Renal pelvis (tissue), 12 donors: ENCODE measurements at places on chromosomes 2 and 18. TPM values are rescaled to one million over a fixed set of nuclear protein-coding genes. Genes with fewer than 3 reads are reported as not detected.

PROM2 gene
- polyA plus RNA-seq = 46.1 TPM

SCYGR5 gene
- polyA plus RNA-seq = not detected

ITGA4 gene
- polyA plus RNA-seq = 28.1 TPM

PSTPIP2 gene
- 11.4 TPM for polyA plus RNA-seq

NT5DC4 gene
- polyA plus RNA-seq = 1.4 TPM

PRKAG3 gene
- polyA plus RNA-seq = 0.21 TPM

TTN gene
- polyA plus RNA-seq = 1.2 TPM

- DNase-seq = peak; percentile 26
These were observed 59.8 kb upstream of the SLC8A1 start for GRCh38 chr2:40511661-40512213.

DNA sequence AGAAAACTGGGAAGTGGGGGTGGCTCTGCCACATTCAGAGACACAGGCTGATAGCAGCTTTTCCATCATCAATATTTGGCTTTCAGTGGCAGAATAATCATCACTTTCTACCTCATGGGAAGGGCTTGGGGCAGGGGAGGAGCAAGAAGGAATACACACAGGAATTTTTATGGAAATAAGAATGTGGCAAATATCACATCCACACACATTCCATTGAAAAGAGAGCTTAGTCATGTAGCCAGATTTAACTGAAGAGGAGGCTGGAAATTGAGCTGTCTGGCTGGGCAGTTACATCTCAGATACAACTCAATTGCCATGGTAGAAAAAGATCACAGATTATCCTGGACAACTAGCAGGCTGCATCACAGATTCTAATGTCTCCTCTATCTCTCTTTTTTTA is 1474.0 kb upstream of the ACVR2A start:
- no peak for DNase-seq

DNA sequence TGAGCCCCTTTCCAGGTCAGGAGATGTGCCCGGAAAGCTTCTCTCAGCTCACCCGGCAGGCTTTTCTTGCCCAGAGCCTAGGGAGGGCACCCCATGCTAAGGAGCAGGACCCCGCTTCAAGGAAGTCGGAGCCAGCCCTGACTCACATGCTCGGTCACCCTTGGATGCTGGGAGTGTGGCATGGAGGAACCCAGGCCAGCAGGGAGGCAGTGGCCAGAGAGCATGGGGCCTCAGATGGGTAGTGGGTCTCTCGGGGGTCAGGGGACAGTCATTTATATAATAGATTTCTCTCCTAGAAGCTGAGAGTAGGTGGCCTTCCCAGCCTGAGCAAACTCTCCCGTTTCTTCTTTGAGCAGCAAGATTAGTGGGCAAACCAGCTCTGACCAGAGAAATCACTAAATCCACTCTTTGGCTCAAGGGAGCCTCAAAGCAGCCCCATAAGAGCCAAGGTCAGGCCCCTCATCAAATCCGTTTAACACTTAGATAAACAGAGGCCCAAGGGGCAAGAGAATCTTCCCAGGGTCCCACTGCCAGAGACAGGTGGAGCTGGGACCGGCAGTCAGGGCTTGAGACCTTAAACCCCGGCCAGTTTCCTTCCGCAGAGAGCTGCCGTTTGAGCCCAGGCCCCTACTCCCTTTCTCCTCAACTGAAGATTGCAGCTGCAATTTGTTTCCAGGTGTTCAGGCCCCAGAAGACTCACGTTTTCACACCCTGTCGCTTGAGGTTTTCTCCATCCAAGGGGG is 113.1 kb downstream of the CYP26B1 start:
- no peak for DNase-seq

DNA sequence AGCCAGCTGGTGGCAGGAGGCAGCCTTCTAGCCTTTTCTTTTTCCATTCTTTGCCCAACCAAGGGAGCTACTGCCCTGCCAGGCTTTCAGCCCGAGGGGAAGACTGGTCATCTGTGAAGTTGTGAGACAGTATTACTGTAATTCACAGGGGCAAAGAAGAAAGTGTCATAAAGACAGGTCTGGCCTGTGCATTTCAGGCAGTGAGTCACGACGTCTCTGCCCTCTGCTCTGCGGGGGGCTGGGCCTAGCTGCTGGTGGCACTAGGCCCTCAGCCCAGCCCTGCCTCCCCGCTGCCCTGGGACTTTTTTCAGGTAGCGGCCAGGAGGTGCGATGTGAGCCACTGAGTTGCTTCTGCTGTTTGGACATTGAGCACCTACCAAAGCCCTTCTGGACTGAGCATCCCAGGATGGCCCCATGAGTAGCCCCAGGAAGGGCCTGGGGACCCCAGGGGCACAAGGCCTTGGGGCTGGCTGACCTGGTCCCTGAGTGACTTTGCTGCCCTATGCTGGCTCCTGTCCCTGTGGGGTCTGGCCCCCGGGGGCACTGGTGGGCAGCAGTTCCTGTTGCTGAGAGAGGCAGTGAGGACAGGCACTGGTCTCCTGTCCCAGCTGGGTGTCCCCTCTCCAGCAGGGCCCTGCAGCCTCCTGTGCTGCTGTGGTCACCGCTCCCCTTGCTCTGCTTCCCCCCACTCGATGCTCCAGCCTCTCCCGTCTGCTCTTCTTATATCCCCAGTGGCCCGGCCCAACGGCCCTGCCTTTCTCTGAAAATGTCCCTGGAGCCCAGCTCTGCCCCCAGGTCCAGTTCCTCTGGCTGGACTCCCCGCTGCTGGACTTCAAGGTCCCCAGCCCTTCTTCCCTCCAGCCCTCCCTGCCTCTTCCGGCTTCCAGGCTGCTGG is 7.0 kb downstream of the INHBB start:
- DNase-seq = no peak

- DNase-seq = no peak
These were observed 6.7 kb upstream of the CHCHD5 start for GRCh38 chr2:112577756-112578155.

GRCh38 chr2:237625216-237625705 is 2.1 kb upstream of the LRRFIP1 start:
- DNase-seq = no peak

DNA sequence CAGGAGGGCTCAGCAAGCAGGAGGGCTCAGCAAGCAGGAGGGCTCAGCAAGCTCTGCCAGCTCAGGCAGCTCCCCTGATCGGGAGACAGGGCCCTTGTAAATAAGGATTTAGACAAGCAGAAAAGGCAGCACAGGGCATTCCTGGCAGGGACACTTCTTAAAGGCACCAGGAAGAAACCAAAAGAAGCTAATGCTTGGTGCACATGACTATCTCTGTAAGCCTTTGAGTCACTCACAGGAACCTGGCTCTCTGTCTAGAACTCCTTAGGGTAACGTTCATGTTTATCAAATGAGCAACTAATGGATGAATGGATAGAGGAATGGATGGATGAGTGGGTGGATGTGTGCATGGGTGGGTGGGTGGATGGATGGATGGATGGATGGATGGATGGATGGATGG is 28.4 kb downstream of the TMEM37 start:
- DNase-seq = no peak

DNA sequence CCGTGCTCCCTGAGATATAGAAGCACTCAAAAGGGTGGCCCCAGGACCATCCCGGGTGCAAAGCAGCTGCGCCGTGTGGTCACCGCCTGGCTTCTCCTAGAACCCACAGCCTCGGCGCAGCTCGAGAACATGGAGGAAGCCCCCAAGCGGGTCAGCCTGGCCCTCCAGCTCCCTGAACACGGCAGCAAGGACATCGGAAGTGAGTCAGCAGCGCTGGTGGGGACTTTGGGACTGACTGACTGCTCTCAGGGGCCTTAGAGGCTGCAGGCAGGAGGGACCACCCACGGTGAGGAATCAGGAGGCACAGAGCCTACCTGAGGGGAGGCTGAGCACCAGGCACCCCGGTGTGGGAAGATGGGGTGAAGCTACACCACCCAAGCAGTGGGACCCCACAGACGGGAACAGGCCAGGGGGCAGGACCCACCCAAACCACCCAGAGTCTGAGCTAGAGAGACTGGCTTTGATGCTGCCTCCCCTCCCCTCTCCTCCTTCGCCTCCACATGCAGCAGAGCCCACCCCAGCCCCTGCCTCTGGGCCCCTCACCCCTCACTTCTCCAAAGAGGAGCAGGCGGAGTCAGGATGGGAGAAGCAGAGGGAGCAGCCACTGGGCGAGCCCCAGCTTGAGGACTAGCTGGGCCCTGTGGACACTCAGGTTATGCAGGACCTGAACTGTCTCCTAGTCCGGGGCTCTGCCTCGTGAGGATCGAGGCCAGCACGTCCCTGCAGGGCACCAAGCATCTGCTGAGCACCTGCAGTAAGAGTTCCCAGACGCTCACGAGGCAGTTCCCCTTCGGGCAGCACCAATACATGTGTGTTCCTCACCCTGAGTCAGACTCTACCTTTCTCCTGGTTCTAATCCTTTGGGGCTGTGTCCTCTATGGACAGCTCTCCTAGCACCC is 28.7 kb downstream of the MTERF4 start:
- DNase-seq = no peak

GRCh38 chr2:239550357-239550756 is 149.5 kb upstream of the HDAC4 start:
- DNase-seq = no peak

GRCh38 chr2:202376460-202377206 is 506 bp downstream of the BMPR2 start:
- DNase-seq = no peak

- DNase-seq = no peak
These were observed 118.8 kb upstream of the EPB41L3 start for GRCh38 chr18:5662586-5663090.
